ENCODE measurements at places on chromosomes 1 and 21. TPM values are rescaled to one million over a fixed set of nuclear protein-coding genes. Genes with fewer than 3 reads are reported as not detected.

CD1B gene
- not detected for polyA plus RNA-seq

SPRR5 gene
- polyA plus RNA-seq = not detected

DNA sequence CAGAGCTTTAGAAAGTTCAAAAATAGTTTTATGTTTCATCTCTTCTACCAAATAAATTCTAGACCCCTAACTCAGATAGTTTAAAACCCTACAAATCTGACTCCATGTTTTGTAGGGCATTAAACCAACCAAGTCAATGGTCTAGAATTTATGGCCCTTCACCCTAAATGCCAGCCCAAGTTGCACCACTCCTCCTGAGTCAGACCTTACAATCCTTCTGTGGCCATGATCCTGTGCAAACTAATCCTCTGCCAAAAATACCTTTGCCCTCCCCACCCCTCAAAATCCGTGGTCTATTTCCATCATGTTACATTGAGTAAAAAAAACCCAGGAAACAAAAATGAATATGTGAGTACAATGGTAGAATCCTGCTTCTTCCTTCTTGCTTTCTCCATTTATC, 179.3 kb downstream of the NR5A2 start:
- DNase-seq = no peak

DNA sequence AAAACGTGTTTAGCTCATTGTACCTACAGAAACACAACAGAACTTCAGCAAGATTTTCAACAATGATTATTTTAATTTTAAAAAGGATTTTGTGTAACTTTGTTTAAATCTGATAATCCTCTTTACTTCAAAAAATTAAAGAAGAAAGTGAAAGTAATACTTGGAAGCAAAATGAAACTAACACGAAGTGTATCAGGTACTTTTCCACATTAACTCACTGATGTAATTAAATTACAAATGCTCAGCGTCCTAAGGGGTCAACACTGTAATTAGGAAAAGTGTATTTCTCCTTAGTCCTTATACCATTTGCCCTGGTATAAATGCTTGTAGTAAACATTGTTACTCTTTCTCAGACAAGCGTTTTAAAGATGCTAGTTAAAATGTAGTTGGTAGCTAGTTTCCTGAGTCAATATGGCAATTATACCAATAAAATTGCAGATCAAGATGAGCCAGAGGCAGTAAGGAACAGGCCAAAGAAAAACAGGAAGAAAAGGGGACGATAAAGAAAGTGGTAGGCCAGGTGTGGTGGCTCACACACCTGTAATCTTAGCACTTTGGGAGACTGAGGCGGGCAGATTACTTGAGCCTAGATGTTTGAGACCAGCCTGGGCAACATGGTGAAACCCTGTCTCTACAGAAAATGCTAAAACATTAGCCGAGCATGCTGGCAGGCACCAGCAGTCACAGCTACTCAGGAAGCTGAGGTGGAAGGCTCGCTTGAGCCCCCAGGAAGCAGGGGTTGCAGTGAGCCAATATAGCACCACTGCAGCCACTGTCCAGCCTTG, 553.0 kb downstream of the SMYD3 start:
- no peak for DNase-seq

Measured in renal cortex interstitium (tissue), 15 donors.